ENCODE measurements at places on chromosomes 4 and X. TPM values are rescaled to one million over a fixed set of nuclear protein-coding genes. Genes with fewer than 3 reads are reported as not detected.

DSPP gene
- not detected for total RNA-seq

MAGEE2 gene
- not detected for total RNA-seq

TRIM2 gene
- total RNA-seq = 120 TPM

GPRIN3 gene
- total RNA-seq = 94.3 TPM

MAGEB10 gene
- not detected for total RNA-seq

EFHC2 gene
- total RNA-seq = not detected

MMGT1 gene
- total RNA-seq = 34.3 TPM

ITGB1BP2 gene
- total RNA-seq = 7.8 TPM

NDNF gene
- total RNA-seq = 1.3 TPM

JCHAIN gene
- not detected for total RNA-seq

MANBA gene
- 13.0 TPM for total RNA-seq

DLG3 gene
- total RNA-seq = 76.7 TPM

DNA sequence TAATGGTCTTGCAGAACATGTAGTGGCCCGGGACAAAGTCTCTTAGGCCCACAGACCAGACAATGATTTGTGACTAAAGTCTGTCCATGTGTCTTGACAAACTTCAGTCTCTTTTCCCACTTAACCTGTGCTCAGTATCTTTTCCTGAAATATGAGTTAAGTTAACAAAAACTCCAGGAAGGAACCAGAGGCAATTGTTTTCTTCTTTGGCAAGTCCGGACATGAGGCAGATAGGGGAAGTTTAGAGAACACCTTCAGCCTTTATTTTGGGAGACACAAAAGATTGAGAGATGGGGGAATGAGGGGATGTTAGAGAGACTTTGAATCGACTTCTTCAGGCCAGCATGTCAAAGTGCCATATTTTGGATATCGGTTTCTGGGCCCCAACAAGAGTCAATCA, 80.2 kb upstream of the FRMPD4 start:
- no peak for DNase-seq
- H3K4me1 ChIP-seq = no peaks in the 10 kb centered on the region
- H3K27ac ChIP-seq = no peak overlapping the region
- H3K27me3 ChIP-seq = no peaks in the 10 kb centered on the region
- no peak overlapping the region for H3K4me3 ChIP-seq
- no peaks in the 10 kb centered on the region for H3K36me3 ChIP-seq

GRCh38 chr4:102620697-102621497, 119.7 kb downstream of the NFKB1 start:
- H3K4me1 ChIP-seq = peaks cover 13% of the 10 kb centered on the region
- no peak overlapping the region for H3K27ac ChIP-seq
- H3K4me3 ChIP-seq = no peak overlapping the region
- H3K36me3 ChIP-seq = no peaks in the 10 kb centered on the region
- peaks cover 4% of the 10 kb centered on the region for H3K27me3 ChIP-seq
- no peak for DNase-seq

GRCh38 chr4:16844816-16845586, 53.4 kb downstream of the LDB2 start:
- no peaks in the 10 kb centered on the region for H3K36me3 ChIP-seq
- no peak for DNase-seq
- H3K4me1 ChIP-seq = peaks cover 17% of the 10 kb centered on the region
- no peak overlapping the region for H3K4me3 ChIP-seq

DNA sequence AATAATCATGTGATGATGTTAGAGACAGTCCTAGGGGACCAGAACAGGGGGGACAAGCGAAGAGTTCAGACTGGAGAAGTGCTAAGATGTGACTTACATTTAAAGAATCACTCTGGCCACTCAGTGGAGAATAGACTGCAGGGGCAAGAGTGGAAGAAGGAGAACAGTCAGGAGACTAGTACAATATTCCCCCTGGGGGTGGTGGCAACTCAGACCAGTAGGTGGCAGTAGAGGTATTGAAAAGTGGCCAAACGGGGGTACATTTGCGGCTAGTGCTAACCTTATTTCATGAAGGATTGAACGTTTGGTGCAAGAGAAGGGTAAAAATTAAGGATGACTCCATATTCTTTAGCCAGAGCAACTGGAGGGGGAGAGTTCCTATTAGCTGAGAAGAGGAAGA, 2.7 kb upstream of the BMX start:
- H3K4me3 ChIP-seq = no peak overlapping the region
- H3K4me1 ChIP-seq = no peaks in the 10 kb centered on the region
- H3K36me3 ChIP-seq = no peaks in the 10 kb centered on the region

- H3K27me3 ChIP-seq = peaks cover 4% of the 10 kb centered on the region
- no peak overlapping the region for H3K27ac ChIP-seq
- H3K4me1 ChIP-seq = no peaks in the 10 kb centered on the region
- DNase-seq = no peak
- no peak overlapping the region for H3K4me3 ChIP-seq
- H3K36me3 ChIP-seq = no peaks in the 10 kb centered on the region
Measured at GRCh38 chr4:57303012-57303751, 193.0 kb upstream of the IGFBP7 start.

DNA sequence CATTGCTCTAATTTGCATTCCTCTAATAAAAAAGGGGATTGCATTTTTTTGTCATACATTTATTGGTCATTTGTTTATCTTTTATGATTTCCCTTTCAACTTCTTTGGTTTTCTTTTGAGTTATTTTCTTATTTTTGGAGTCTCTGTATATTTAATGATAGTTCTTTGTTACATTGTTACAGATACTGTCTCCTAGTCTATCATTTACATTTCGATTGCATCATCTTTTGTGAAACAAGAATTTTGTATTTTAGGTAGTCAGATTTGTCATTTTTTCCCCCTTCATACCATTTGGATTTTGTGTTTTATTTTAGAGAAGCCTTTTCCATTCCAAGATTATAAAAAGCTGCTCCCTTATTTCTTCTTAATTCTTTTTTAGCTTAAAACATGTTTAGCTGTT, 37.1 kb downstream of the SNX25 start:
- H3K4me1 ChIP-seq = peaks cover 10% of the 10 kb centered on the region
- no peak overlapping the region for H3K27ac ChIP-seq
- no peak for DNase-seq
- H3K27me3 ChIP-seq = no peaks in the 10 kb centered on the region

DNA sequence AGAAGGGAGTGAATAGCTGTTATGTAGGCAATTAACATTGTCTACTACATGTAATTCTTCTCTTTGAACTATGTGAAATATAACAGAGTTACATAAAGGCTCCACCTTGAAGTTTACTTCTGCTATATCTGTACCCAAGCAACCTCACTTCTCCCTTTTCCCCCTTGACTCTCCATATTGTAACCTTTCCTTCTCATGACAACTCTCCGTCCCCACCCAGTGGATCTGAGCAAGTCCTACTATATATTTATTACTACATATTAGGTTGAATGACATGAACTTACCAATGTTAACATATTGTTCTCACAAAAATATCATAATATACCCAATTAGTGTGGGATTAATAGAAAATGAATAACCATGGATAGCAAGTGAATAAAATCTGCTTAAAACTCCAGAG, 93.2 kb upstream of the ATP8A1 start:
- no peak overlapping the region for H3K27ac ChIP-seq
- H3K27me3 ChIP-seq = no peaks in the 10 kb centered on the region
- DNase-seq = no peak
- H3K4me1 ChIP-seq = no peaks in the 10 kb centered on the region

GRCh38 chr4:186445040-186445439, 110.3 kb downstream of the MTNR1A start:
- H3K27me3 ChIP-seq = no peaks in the 10 kb centered on the region
- no peak for DNase-seq
- H3K4me1 ChIP-seq = no peaks in the 10 kb centered on the region
- no peak overlapping the region for H3K27ac ChIP-seq
- H3K4me3 ChIP-seq = no peak overlapping the region

- H3K27me3 ChIP-seq = peaks cover 15% of the 10 kb centered on the region
- no peak for DNase-seq
- peaks cover 4% of the 10 kb centered on the region for H3K4me1 ChIP-seq
Measured at GRCh38 chrX:140510895-140511295, 6.0 kb upstream of the SOX3 start.

- DNase-seq = no peak
- peaks cover 6% of the 10 kb centered on the region for H3K4me1 ChIP-seq
- no peak overlapping the region for H3K27ac ChIP-seq
- no peaks in the 10 kb centered on the region for H3K36me3 ChIP-seq
- H3K27me3 ChIP-seq = peaks cover 1% of the 10 kb centered on the region
Measured at GRCh38 chr4:107452717-107453630, 267.1 kb downstream of the PAPSS1 start.

GRCh38 chrX:150627957-150628356, 59.5 kb downstream of the MTM1 start:
- no peak overlapping the region for H3K27ac ChIP-seq
- H3K27me3 ChIP-seq = peaks cover 3% of the 10 kb centered on the region
- peaks cover 6% of the 10 kb centered on the region for H3K36me3 ChIP-seq
- no peak overlapping the region for H3K4me3 ChIP-seq
- H3K4me1 ChIP-seq = no peaks in the 10 kb centered on the region
- DNase-seq = no peak

DNA sequence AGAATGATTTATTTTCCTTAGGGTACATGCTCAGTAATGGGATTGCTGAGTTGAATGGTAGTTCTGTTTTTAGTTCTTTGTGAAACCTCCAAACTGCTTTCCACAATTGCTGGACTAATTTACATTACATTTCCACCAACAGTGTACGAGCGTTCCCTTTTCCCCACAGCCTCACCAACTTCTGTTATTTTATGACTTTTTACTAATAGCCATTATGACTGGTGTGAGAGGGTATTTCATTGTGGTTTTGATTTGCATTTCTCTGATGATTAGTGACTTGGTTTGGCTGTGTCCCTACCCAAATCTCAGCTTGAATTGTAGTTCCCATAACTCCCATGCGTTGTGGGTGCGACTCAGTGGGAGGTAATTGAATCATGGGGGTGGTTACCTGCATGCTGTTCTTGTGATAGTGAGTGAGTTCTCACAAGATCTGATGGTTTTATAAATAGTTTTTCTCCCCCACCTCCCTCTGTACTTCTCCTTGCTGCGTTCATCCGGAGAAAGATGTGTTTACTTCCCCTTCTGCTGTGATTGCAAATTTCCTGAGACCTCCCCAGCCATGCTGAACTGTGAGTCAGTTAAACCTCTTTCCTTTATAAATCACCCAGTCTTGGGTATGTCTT, 95.1 kb downstream of the GBA3 start:
- no peak overlapping the region for H3K27ac ChIP-seq
- no peaks in the 10 kb centered on the region for H3K36me3 ChIP-seq
- no peak overlapping the region for H3K4me3 ChIP-seq
- DNase-seq = no peak
- no peaks in the 10 kb centered on the region for H3K27me3 ChIP-seq

GRCh38 chr4:107937040-107937439, 5.7 kb downstream of the CYP2U1 start:
- H3K4me3 ChIP-seq = no peak overlapping the region
- H3K4me1 ChIP-seq = no peaks in the 10 kb centered on the region
- no peak overlapping the region for H3K27ac ChIP-seq
- no peak for DNase-seq
- no peaks in the 10 kb centered on the region for H3K36me3 ChIP-seq

GRCh38 chr4:186765138-186765537, 41.5 kb upstream of the FAT1 start:
- no peaks in the 10 kb centered on the region for H3K4me1 ChIP-seq
- no peak overlapping the region for H3K27ac ChIP-seq
- H3K4me3 ChIP-seq = no peak overlapping the region
- H3K27me3 ChIP-seq = no peaks in the 10 kb centered on the region
- no peak for DNase-seq
- H3K36me3 ChIP-seq = no peaks in the 10 kb centered on the region

DNA sequence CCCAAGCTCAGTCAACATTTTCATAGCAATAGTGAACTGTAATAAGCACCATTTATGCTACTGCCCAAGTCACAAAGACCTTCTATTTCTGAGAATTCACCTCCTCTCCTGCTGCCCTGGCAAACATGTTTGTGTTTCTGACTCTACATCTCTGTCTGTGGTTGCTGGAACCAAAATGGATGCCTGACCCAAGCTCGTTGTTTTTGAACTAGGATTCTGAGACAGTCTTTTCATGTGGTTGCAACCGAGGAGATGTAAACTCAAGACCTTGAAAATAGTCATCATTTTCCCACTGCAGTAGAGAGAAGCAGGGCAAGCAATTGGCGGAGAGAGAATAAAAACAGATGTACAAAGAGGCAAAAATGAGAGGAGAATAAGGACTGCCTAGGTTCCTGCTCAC, 160.2 kb downstream of the RAB28 start:
- no peak for DNase-seq
- H3K36me3 ChIP-seq = peaks cover 8% of the 10 kb centered on the region
- no peaks in the 10 kb centered on the region for H3K4me1 ChIP-seq
- peaks cover 1% of the 10 kb centered on the region for H3K27me3 ChIP-seq
- H3K4me3 ChIP-seq = no peak overlapping the region

Data from glutamatergic neuron (in vitro differentiated cells).